ENCODE measurements at places on chromosomes 7 and 10.

GRCh38 chr10:97520520-97520919, 21.8 kb downstream of the UBTD1 start:
- no peak for DNase-seq

GRCh38 chr10:32048282-32048681, 7.9 kb downstream of the KIF5B start:
- no peak for DNase-seq

- no peak for DNase-seq
These were observed 307.8 kb downstream of the GPR37 start for GRCh38 chr7:124457841-124458240.

DNA sequence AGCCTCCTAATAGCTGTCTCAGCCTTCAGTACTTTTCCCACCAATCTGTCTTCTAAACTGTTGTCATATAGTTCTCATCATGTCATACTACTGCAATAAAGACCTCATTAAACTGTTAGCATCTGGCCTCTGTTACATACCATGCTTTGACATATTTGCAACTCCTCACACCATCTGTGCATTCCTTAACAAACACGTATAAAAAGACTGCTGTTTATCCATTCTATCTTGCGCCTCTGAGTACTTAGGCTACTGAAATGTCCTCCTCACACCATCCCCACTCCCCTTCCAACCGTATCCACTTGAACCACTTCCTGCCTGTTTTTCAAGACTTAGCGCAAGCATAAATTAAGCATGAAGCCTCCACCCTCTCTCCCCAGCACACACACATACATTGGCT, 41.6 kb downstream of the SLC16A9 start:
- DNase-seq = no peak

- DNase-seq = no peak
These were observed 249.9 kb downstream of the RNLS start for GRCh38 chr10:88333248-88333630.

- DNase-seq = no peak
These were observed 203.9 kb upstream of the CHRM2 start for GRCh38 chr7:136664537-136664936.

DNA sequence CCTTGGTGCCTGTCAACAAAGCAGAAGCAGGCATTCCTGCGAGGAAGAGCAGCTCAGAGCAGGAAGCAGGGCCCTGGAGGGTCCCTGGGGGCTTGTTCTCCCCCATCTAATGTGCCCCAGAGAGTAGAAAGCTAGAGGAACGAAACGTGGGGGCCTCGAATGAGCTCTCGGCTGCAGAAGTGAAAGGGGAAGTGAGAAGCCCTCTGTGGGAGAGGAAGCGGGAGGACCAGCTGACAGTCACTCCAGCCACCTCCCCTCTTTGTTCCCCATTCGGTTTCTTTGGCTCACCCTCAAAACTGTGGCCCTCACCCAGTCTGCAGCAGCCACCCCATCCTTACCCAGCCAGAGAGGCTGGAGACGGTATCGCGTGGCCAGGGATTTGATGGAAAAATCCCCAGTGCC, 25.0 kb downstream of the C10orf105 start:
- DNase-seq = no peak

DNA sequence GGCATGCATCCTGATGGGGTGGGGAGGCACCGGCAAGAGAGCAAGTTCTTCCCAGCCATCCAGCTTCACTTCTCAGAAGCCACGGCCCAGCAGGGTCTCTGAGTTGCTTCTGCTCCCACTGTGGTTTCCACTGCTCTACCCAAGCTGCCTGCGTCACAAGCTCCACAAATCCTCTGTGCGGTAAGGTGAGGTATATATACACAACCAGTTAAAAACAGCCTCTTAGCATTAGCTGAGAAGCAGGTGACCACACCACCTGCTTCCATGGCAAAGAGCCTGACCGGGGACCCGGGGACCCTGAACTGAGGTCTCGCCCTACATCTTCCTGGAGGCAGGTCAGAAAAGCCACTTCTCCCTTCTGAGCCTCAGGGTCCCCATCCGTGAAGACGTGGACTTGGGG, 46.9 kb upstream of the NPFFR1 start:
- DNase-seq = no peak

- DNase-seq = no peak
These were observed 40.8 kb upstream of the CACNB2 start for GRCh38 chr10:18099415-18099814.

GRCh38 chr7:139995017-139995915, 67.5 kb downstream of the PARP12 start:
- DNase-seq = no peak

- DNase-seq = peak; percentile 33
These were observed 63.4 kb upstream of the DNAJB6 start for GRCh38 chr7:157273208-157274093.

DNA sequence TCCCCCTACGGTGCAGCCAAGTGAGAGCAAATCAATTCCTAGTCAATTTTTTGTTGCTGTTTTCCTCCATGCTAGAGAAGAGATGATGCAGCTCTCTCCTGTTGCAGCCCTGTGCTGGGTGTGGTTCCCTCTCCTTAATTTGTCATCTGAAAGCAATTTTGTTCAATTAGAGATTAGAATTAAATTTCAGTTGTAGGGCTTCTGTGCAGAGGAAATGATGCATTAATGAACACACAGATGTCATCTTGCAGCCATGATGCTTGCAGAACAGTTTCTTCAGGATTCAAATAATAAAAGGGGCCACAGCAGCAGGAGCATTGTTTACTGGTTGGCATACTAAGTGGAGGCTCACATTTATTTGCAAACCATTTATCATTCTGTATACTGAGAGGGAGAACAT, 266.0 kb downstream of the AUTS2 start:
- DNase-seq = no peak

DNA sequence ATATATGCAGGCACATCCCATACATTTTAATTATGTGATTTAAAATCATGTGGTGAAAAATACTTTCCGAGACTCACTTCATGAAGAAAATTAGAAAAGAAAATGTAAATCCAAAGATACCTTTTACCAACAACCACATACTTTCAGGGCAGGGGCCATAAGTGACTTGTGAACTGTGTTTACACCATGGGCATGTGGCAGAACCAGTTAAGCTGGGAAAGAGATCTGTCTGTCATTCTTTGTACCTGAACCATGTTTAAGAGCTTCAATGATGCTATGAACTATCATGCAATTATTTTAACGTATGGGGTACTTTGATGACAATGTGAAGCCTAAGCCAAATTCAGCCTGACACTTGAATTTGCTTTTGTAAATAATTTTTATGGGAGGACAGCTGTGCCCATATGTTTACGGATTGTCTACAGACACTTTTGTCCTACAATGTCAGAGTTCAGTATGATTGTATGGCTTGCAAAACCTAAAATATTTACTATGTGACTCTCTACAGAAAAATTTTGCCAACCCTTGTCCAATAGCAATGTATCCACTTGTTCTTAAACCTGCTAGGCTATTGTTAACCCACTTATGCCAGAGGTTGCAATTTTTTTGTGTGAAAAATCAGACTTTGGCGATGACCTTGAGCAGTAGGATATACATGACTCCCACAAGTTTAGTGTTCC, 654.6 kb downstream of the TNS3 start:
- no peak for DNase-seq

GRCh38 chr10:110533149-110533548, 34.3 kb upstream of the SMC3 start:
- no peak for DNase-seq

Measured in stimulated activated CD4-positive, alpha-beta T cell treated with anti-CD3 and anti-CD28 coated beads, Interleukin-1b, Interleukin-23, amount 100 ng/mL, for 1 hour (primary cell).